Eye (tissue), 1 donor: ENCODE measurements at places on chromosomes 2 and 18.

- DNase-seq = no peak
Measured at GRCh38 chr2:36392571-36393255, 37.1 kb downstream of the CRIM1 start.

DNA sequence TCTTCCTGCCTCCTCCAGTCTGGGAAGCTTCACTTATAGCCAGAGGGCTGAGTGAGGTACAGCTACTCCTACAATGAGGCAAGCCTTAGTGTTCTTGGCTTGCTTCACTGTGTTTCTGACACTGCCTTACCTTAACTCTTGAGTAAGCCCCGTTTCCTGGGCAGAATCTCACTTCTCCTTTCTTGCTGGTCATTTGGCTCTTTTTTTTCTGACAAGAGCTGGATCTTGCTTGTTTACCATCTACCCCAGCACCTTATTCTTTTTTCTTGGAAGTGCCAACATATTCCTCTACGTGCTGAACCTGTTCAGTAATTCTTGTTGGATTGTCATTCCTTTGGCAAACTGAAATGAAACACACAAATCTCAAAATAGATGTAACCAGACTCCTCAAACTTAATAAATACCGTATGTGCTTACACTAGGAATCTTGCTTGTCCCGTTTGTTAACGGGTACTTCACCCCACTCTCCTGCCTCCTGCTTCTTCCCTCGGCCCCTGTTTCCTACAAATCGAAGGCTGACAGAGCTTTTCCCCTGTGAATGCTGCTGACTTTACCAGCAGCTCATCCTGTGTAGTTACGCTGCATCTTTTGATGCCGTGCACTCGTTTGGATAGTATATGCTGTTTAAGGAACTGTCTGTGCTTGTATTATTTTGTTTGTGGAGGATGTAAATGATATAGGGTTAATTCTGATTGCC, 132.2 kb downstream of the FMNL2 start:
- DNase-seq = peak; percentile 57

DNA sequence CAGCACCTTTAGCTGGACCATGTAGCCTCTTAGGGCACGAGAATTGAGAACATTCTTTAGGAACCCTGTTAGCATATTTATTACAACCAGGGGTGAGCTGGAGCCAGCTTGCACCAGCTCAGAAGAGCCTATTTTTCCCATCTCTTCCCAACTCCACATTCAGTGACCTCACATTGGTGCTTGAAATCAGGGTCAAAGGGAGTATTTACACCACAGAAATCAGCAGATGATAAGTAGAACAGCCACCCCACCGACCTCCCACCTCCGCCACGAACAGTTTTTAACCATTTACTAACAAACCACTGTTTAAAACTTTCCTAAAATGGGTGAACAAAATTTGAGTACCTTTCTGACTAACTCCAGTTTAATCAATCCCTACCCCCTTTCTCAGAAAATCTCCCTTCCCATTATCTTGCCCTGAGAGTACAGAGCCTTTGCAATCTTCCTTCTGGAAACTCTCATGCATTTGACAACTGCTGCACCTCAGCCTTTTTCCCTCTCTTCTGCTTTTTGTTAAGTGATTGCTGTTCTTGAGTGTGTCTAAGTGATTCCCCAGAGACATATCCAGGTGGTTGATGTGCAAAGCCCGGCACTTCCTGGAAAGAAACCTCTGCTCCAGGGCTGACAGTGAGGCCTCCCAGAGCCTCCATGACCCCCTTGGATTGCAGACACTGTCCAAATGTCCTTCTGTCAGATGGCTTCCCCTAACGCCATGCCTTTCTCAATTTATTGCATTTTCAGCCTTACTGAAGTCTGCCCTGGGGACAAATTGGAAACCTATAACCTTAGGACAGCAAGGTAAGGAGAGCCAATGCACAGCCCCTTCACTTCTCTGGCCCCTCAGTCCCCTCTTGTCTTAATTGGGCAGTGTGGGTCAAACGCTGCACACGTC, 389.5 kb upstream of the TNP1 start:
- DNase-seq = peak; percentile 26

DNA sequence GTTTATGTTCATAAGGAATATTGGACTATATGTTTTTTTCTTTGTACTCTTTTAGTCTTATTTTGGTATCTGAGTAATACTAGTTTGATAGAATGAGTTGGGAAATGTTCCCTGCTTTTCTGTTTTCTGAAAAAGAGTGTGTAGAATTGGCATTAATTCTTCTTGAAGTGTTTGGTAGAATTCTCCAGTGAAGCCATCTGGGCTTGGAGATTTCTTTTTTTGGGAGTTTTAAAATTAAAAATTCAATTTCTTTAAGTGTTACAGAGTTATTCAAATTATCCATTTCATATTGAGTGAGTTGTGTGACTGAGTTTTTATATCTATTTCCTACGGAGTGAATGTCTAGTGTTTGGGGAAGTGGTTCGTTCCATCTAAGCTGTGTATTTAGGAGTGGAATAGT, 80.6 kb upstream of the HS6ST1 start:
- DNase-seq = no peak

DNA sequence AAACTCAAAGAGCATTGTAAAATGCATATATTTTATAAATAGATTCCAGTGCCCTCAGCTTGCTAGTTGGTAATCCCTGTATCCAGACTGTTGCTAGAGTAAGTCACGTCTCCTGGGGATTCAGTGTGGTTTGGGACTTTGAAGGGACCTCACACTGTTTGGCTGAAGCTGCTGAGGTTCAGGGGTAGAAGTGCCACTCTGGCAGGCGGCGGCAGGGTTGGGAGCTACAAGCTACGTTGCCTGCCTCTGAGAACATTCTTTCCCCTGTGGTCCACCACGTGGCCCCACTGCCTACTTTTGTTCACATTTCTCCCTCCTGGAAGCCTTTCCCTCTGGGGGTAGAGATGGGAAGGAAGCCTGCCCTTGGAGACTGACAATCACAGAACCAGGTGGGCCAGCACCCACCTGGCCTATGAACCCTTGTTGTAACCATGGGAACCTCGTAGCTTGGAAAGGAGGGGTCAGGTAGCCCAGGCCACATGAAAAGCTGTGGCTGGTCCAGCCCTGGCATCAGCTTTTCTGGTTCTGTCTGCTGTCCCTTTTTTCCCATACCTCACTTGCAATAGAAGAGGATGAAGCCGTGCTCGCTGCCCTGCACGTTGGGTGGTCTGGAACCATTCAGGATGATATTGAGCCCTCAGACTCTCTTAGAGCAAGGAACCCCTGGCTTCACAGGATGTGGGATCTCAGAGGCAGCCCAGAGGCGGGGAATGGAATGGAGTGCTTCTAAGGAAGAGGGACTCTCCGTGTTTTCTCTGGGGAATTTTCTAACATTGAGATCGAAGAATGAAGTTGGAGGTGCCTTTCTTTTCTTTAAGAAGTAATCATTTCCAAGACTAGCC, 2.9 kb downstream of the RNF144A start:
- peak; percentile 64 for DNase-seq

- no peak for DNase-seq
Measured at GRCh38 chr2:142065700-142066099, 65.1 kb downstream of the LRP1B start.

DNA sequence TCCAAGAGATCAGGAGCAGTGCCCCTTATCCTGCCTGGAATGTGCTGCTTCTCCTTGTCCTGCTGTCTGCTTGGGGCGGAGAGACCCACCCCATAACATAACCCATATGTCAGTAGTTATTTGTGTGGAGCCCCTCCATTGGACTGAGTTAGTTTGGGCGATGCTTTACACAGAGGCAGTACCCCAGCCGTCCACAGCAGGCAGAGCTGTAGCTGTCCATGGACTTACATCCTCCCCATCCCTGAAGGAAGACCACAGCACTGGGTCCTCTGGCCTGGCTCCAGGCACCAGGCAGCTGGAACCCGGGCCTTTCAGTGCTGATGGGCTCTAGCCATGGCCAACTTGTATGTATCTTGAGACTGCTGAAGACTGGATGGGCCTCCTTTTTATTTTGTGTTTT, 20.3 kb downstream of the GKN2 start:
- DNase-seq = no peak

GRCh38 chr18:74060579-74060978, 87.1 kb downstream of the FBXO15 start:
- DNase-seq = no peak

- DNase-seq = no peak
Measured at GRCh38 chr18:8871489-8871888, 166.1 kb downstream of the MTCL1 start.

DNA sequence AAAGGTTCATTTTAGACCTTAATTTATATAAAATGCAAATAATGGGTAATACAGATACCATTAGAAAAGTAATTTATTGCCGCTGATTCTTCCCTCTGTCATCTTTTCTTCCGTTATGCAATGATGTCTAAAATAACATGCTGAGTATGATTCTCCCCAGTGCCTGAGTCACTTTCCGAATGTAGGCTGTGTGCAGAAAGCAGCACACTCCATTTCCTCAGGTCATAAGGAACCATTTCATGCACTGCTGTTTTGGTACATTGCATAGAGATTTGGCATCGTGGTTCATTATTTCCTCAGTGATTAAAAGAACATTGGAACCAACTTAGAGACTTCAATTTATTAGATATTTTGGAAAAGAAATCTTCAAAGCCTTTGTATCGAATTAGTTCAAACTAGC, 173.5 kb downstream of the CDH2 start:
- DNase-seq = no peak

- no peak for DNase-seq
Measured at GRCh38 chr18:965921-966758, 61.5 kb downstream of the ADCYAP1 start.

GRCh38 chr2:208609166-208609804, 202.7 kb downstream of the PTH2R start:
- no peak for DNase-seq

GRCh38 chr18:73835656-73836364, 311.8 kb downstream of the FBXO15 start:
- DNase-seq = no peak

DNA sequence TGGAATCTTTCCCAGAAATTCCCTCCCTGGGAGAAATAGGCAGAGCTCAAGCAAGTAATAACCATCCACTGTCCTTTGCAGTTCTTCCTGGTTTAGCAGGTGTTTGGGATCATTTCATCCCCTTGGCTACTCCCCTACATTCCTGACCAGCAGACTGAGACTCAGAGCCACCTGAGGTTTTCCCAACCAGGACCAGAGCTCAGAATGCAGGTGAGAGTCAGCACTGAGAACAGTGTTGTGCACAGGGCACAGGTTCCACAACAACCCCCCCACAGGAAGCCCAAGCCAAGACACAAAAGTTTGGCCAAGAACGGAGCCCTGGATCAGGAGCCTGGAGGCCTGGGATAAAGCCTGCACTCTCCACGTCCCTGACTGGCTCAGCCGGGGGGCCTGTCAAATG, 21.0 kb upstream of the LOXHD1 start:
- no peak for DNase-seq

DNA sequence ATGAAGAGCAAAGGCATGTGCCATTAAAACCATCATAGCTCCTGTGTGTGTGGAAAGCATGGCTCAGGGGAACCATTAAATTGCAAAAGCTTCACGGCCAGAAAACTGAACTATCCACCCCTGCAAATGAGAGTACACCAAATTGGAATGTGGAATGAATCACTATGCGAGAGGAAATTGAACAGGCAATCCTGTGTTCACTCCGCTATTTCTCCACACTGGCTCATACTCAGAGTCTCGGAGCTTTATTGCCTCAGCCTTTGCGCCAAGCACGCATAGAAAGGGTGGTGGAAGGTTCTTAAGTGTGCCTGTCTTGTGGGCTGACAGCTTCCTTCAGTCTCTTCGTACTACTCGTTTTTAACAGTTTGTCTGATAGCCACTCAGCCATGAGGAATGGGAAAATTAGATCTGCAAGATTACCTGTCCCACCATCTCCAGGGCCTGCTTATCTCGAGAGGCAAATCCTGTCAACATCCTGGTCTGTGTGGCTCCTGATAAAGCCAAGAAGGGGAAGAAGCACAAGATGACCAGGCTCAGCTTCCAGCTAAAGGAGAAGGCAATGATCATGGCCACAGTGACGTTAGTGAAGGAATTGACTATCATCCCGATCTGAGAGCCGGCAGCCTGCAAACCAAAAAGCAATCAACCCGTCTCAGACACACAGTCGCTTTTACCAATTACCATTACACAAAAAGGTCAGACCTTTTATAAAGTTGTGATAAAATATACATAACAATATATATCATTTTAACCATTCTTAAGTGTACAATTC, 34.9 kb downstream of the G6PC2 start:
- DNase-seq = no peak

DNA sequence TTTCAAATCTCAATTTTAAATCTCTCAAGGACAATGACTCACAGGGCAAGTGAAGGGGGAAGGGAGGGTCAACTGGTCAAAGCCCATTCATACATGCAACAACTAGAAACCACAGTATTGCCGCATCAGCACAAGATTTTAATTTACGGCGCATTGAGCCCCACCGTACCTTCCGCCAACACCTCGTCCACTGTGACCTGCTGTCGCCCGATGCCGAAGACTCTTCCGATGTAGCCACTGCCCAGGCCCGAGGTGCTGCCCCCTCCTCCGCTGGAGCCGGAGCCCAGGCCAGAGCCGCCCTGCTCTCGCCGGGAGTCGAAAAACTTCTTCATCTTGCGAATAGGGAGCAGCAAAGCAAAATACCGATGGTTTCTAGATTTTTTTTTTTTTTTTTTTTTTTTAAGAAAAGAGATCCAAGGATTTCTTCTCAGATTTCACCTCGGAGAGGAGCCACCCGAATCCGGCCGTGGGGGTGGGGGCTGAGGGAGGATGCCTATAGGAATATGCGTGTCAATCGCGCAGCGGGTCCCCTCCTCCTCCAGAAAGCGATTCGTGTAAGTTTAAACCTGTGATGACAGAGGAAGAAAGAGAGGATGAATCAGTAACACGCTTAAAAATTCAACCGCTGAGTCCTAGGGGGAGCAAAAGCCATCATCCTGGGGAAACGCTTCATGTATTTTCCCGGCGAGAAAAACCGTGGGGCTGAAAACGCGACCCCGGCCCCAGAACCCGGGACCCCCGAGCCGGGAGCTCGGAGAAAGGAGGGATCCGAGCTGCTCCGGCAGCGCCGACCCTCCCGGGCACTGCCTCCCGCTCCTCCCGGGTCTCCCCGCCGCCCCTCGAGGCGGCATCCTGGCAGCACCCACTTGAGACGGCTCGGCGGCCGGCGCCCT, 584 bp downstream of the AAK1 start:
- DNase-seq = peak; percentile 87

DNA sequence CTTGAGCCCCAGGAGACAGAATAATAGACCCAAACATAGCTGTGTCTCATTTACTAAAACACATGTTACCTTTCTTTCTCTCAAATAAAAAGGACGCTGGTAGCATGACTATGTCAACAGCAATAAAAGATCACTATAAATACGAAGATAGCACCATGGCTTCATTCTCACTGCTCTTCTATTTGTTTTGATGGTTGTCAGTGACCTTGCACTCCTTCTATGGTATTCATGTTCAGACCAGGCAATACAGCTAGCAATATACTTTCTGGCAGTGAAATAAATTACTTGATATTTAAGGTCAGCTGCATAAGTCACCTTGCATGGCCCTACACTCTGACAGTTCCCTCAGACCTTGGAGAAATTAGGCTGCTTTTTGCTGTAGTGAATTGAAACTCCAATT, 263.2 kb upstream of the CDH7 start:
- DNase-seq = peak; percentile 22

GRCh38 chr2:46268196-46268595, 29.0 kb upstream of the EPAS1 start:
- no peak for DNase-seq

- DNase-seq = no peak
Measured at GRCh38 chr2:86331384-86331783, 6.0 kb downstream of the REEP1 start.

- DNase-seq = no peak
Measured at GRCh38 chr2:133511679-133512078, 56.6 kb downstream of the NCKAP5 start.
